ENCODE measurements at places on chromosomes 12 and 14.

GRCh38 chr12:32549675-32550079 lies 129.4 kb upstream of the DNM1L start:
- DNase-seq = no peak

DNA sequence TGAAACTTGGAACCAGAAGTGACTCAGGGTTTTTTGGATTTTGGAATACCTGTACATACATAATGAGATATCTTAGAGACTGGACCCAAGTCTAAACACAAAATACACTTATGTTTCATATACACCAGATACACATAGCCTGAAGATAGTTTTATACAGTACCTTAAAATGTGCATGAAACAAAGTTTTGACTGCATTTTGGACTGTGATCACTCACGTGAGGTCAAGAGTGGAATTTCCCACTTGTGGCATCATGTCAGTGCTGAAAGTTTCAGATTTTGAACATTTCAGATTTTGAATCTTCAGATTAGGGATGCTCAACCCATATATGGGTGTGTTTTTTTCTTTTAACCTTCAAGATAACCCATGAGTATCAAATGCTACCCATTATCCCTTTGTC lies 6.6 kb downstream of the SBNO1 start:
- no peak for DNase-seq

GRCh38 chr14:37655418-37655817 lies 60.0 kb downstream of the TTC6 start:
- DNase-seq = no peak

- DNase-seq = no peak
Observed at GRCh38 chr12:120821878-120822277, 82.3 kb downstream of the SPPL3 start.

DNA sequence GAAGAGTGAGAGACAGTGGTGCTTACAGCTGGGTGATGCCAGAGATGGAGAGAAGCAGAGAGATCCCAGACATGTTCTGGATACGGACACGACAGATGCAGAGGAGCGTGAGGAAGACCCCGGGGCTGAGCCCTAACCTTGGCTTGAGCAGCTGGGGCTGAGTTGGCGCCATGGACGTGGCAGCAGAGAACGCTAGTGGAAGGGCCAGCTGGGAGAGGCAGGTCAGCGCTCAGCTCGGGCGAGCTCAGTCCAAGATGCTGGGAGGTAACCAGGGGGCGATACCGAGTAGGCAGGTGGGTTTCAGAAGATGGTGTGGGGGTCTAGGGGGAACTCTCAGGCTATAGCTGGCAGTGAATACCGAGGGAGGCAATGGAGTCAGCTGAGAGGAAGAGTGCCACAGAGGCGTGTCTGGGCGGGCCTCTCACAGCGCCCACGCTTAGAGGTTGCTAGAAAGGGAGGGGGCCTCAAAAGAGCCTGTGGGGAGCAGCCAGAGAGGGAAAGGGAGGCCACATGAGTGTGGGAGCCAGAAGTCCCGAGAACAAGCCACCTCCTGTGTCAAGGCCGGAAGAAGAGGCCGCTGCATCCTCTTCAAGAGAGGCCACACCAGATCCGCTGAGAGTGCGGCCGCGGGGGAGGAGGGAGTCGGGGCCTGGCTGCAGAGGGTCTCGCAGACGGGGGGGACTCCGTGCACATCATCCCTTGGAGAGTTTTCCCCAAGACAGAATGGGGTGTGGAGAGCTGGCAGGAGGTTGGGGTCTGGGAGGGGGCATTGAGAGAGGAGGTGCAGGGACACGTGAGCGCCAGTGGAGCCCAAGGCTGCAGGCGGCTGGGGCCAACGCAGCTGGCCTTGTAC lies 57.0 kb upstream of the DIO3 start:
- no peak for DNase-seq

DNA sequence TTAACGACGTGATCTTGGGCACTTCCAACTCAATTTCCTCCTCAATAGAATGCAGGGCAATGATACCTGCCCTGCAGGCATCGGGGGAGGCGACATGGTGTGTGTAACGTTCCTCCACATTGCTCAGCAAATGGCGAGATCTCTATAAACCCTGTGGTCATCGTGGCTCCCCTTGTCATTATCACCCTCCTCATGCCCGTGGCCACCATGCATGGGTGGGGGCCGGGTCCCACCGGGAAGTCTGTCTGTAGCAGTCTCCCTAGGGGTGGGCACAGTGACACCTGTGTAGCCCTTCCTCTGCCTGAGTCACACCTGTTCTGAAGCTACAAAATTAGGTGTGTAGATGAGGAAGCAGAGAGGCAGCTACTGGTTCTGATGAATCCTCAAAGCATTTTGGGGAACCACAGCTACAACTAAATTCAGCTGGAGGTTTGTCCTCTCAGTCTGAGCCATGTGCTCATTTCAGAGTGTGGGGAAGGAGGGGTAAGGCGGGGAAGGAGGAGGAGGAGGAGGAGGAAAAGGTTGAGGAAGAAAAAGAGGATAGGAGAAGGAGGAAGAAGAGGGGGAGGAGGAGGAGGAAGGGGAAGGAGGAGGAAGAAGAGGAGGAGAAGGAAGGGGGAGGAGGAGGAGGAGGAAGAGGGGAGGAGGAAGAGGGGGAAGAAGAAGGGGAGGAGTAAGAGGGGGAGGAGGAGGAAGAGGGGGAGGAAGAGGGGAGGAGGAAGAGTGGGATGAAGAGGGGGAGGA lies 11.0 kb upstream of the CACNA2D4 start:
- DNase-seq = no peak

DNA sequence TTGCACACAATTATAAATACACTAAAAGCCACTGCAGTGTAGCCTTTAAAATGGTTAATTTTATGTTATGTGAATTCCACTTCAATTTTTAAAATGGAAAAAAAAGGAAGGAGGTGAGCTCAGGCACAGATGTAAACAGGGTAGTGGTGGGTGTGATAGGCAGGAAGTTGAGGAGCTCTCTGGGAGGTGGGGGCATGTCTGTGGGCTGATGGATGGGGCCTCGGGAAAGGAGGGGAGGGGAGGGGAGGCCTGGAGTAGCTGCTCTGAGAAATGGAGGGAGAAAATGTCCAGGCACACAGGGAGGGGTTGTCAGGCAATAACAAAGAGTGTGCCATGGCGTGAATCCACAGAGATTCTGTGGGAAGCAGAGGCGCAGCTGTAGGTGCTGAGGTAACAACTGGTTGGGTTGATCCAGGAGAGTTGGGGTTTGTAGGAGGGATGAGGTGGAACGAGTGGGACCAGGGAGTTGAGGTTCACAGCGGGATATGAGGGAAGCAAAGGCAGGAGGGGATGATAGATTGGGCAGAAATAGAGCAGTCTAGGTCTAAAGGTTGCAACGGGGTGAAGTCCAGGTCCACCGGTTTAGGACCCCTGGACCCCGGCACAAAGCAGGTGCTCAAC lies 57.2 kb downstream of the LTBP2 start:
- no peak for DNase-seq

DNA sequence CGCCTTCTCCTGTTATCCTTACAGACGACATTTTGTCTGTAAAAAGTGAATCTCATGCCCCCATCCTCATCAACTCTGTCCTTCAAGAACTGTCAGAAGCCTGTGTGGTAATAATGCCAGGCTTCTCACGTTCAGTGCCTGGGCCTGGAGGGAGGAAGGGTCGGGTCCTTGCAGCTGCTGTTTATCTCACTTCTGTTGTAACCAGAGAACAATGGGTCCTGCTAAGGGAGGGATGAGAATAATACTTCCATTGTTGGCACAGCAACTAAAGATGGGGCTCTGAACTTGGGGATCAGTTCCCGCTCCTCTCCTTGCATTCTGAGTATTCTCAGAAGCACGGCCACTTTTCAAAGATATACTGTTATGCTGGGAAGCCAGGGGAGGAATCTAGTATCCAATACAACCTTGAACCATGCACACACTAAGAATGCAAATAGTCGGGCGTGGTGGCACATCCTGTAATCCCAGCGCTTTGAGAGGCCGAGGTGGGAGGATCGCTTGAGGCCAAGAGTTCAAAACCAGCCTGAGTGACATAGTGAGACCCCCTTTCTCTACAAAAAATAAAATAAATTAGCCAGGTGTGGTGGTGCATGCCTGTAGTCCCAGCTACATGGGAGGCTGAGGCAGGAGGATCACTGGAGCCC lies 38.8 kb upstream of the NINJ2 start:
- no peak for DNase-seq

DNA sequence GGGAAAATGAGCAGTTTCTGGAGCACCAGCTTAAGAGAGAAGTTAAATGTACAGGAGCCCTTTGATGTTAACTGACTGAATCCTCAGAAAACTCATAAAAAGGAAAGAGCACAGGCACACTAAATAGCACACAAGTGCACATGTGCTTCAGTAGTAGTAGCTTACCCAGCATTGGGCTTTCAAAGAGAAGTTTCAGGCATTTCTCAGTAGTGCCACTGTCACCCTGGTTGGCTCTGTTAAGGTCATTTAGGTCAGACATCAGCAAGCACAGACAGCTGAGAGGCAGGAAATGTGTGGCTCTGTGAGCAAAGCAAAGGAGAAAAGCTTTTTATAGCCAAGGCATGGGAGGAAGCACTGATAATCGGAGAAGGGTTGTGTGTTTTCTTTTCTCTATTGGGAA lies 96.3 kb upstream of the HIF1A start:
- DNase-seq = no peak

- peak; percentile 9 for DNase-seq
Observed at GRCh38 chr14:83071888-83072501, 1538.3 kb upstream of the SEL1L start.

DNA sequence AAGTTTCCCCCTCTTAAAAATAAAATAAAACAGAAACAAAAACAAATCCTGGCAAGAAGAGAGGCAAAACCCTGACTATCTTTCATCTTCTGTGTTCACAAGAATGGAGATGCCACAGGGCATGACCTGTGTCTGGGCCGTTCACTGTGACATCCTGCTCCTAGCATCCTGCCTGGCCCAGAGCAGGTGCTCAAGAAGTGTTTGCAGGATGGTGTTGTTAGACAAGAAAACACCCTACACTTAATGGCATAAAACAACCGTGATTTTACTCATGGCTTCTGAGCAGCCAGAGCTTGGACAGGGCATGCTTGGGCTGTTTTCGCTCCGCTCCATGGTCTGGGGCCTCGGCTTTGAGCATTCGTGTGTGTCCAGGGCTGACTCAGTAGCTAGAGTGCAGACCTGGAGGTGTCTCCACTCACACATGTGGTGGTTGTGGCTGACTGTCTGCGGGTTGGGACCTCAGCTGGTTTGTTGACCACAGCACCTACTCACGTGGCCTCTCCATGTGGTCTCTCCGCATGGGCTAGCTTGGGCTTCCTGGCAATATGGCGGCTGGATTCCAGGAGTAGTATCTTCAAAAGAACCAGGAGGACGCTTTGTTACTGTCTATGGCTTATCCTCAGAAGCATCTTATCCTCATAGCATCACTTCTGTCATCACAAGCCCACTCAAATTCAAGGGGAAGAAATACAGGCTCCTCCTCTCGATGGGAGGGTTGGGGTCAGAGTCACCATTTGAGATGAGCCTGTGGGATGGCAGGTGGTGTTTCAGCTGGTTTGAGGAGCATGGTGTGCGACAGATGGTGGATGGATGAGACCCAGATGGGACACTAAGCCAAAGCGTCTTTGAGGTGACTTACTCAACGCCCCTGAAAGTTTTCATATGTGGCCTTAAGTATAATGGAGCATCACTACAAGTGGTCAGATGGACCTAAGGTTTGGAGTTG lies 33.2 kb upstream of the FZD10 start:
- DNase-seq = no peak

GRCh38 chr12:38919191-38919590 lies 13.8 kb upstream of the CPNE8 start:
- DNase-seq = no peak

- no peak for DNase-seq
Observed at GRCh38 chr12:82910246-82910893, 223.7 kb downstream of the TMTC2 start.

All from NCI-H510A treated with DMSO at 0.1 percent for 48 hours (cell line).